Stimulated activated CD8-positive, alpha-beta memory T cell treated with anti-CD3 and anti-CD28 coated beads, Interleukin-7, amount 100 ng/mL, for 48 hours (primary cell): ENCODE measurements at places on chromosomes 5 and 9.

- DNase-seq, result peak; percentile 19
Observed at GRCh38 chr5:134554319-134555222, 29.1 kb downstream of the JADE2 start.

DNA sequence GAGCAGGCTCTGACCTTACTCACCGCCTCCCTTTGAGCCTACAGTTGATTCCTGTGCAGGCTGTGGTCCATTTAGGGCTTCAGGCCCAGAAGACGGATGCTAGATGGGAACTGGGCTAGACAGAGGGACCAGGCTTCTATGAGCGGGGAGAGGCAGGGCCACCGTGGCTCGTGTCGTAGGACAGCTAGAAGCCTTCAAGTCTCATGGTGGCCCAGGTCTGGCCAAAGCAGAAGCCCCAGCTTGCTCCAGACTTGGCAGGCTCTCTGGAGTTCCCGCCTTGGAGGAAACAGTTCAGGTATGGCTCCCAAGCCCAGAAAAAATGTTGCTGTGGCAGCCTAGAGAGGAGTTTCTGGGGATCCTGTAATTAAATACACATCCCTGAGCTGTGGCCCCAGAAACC lies 10.9 kb upstream of the NR5A1 start:
- no peak for DNase-seq

GRCh38 chr5:105554568-105555169 lies 1992.1 kb upstream of the NUDT12 start:
- no peak for DNase-seq

GRCh38 chr9:33139421-33140228 lies 27.5 kb downstream of the B4GALT1 start:
- DNase-seq, result no peak

GRCh38 chr5:112973036-112973435 lies 3.6 kb upstream of the DCP2 start:
- DNase-seq, result no peak

GRCh38 chr5:141762790-141763368 lies 80.8 kb upstream of the ARAP3 start:
- no peak for DNase-seq

GRCh38 chr9:115615000-115615401 lies 497.0 kb upstream of the TNC start:
- no peak for DNase-seq
